Small intestine (tissue), 16 donors: ENCODE measurements at places on chromosomes 16 and 17.

GRCh38 chr17:76268015-76268749 lies 3.0 kb downstream of the UBALD2 start:
- peak; percentile 78 for DNase-seq

DNA sequence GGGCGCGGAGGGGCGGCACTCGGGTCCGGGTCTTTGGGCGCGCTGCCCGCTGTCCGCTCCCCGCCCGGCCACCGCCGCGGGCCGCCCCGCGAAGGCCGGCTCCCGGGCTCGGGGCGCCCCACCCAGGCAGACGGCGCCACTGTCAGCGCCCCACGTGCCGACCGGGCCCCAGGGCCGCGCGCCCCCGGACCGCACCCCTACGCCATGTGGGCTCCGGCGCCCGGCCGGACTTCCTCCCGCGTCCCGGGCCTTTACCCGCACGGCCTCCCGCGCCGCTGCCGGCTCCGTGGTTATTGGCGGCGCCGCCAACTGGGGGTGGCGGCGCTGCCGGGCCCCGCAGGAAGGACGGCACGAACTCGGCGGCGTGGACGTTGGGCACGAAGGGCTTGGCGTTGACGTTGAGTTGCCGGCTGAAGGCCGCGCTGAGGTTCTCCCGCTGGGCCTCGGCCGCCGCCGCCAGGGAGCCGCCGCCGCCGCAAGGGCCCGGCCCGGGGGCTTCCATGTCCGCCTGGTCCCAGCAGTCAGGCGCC lies 577 bp downstream of the GSPT1 start:
- peak; percentile 48 for DNase-seq

GRCh38 chr17:49880291-49881053 lies 32.6 kb upstream of the TAC4 start:
- peak; percentile 50 for DNase-seq

- no peak for DNase-seq
Measured at GRCh38 chr17:35752471-35752870, 568 bp downstream of the GAS2L2 start.

DNA sequence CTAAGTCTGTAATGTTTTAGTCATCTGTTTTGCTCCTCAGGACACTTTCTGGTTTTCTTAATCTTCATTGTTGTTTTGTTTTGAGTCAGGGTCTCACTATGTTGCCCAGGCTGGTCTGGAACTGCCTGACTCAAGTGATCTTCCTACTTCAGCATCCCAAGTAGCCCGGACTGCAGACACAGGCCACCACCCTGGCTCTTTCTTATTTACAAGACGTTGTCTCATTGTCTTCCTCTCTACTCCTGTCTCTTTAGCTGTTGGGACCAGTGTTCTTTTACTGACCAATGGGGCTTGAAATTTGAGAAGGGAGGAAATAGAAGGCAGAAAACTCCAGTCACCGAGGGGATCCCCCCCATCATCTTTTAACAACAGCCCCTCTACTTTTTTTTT lies 1.2 kb downstream of the SCPEP1 start:
- peak; percentile 13 for DNase-seq

GRCh38 chr17:3910420-3911270 lies 5.6 kb downstream of the P2RX1 start:
- no peak for DNase-seq

DNA sequence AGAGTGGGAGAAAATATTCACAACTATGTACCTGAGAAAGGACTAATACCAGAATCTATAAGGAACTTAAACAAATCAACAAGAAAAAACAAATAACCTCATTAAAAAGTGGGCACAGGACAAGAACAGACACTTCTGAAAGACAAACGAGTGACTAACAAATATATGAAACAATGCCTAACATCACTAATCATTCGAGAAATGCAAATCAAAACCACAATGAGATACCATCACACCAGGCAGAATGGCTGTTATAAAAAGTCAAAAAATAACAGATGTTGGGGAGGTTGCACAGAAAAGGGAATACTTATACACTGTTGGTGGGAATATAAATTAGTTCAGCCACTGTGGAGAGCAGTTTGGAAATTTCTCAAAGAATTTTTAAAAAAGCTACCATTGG lies 83.5 kb upstream of the WSCD1 start:
- no peak for DNase-seq
